ENCODE measurements at places on chromosomes 11 and 22.
A peak's percentile ranks its signal among the peaks of the same experiment; 100 is the strongest.

DNA sequence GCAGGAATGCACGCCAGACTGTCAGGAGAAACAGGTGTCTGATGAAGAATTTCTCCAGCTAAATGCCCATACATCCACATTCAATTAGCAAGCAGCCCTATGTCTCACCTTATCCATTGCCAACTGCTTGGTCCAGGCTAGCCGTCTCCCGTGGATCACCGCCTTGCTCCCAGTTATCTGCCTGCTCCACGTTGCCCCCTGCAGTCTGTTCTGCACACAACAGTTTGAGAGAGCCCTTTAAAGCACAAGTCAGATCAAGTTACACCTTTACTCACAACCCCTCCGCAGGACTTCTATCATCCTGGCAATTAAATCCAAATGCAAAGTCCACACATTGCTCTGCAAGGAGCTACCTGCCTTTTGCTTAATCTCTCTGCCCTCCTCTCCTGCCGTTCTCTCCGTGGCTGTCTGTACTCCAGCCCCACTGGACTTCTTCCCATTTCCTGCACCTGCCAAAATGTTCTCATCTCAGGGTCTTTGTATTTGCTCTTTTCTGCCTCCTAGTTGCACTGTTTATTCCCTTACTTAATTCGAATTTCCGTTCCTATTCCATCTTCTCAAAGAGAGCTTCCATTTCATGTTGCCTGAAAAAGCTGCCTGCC lies 185.3 kb upstream of the LARGE1 start:
- no peak for DNase-seq

DNA sequence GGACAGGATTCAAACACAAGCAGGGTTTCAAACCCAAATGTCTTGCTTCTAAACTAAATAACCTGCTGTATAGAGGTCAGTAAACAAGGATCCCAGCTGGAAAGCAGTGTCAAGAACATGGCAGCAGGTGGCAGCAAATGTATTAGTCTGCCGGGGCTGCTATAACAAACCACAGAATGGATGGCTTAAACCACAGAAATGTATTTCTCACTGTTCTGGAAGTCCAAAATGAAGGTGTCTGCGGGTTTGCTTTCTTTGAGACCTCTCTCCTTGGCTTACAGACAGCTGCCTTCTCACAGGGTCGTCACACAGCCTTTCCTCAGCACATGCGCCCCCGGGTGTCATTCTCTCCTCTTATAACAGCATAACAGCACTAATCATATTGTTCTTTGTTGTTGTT lies 65.1 kb upstream of the LRRC55 start:
- DNase-seq, result peak; percentile 21

- DNase-seq, result no peak
Measured at GRCh38 chr22:23064381-23065068, 5.8 kb upstream of the GNAZ start.

DNA sequence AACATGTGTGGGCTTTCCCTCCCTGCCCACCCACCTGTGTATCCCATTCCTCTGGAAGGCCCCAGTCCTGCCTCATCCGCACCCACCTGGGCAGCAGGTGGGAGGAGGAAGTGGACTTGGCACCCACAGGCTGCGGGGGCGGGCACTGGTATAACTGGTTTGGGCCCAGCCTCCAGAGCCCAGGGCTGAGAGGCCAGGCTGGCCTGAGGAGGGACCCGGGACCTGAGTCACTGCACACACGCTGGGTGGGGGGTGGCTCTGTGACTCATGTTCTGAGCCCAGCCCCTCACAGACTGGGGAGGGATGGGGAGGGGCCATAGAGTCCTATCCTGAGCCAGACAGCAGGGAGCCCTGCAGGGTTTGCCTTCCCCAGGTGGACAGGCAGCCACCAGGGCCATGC lies 16.7 kb downstream of the PHLDA2 start:
- no peak for DNase-seq

DNA sequence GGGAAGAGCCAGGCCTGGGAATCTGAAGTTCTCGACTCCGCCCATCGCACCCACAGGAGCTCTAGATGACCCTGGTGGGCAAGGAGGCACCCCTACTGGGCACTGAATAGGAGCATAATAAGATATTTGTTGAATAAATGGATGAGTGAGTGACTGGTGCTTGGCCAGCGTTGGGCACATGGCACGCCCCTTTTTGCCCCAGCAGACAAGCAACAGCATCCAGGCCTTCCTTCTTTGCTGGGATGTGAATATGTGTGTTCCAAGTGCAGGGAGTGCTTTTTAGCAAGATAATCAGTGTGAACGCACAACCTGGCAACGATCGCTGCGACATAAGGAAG lies 443 bp upstream of the CELF1 start:
- no peak for DNase-seq

DNA sequence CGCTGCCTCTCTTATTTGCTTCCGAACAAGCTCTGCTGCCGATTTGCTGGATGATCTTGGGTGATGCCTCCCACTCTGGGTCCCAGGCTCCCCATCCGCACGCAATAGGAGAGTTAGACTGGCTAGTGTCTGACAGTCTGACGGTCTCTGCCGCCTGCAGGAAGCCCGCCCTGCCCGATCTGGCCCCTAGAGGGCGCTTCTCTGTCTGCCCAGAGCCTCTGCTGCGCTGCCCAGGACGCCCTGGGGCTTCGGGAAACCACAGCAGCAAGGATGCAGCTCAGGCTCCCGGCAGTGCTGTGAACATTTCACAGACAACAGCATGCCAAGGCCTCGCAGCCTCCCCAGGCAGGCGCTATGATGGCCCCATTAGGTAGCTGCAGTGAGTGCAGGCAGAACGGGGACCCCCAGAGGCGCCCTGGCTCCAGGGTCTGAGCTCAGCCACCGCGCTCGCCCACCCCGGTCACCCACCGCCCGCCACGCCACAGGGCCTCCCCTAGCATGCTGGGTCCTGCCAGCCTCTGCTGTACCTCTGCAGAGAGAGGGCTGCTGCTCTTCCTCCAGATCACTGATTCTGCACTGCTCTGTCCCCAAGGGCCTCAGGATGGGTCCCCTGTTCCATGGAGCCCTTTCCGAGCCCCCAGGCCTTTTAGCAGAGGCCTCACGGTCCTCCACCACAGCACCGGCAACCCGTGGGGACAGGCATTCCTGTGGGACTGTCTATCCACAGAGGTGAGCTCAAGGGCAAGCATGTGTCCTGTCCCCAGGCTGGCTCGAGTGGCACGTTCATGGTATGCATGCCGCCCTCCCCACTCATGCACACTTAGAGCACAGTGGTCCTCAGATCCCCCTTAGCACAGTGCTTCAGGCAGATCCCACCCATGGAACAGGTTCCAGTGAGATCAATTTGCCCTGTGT lies 4.3 kb upstream of the BAIAP2L2 start:
- DNase-seq, result peak; percentile 23

GRCh38 chr22:46001426-46002106 lies 24.6 kb upstream of the WNT7B start:
- no peak for DNase-seq

DNA sequence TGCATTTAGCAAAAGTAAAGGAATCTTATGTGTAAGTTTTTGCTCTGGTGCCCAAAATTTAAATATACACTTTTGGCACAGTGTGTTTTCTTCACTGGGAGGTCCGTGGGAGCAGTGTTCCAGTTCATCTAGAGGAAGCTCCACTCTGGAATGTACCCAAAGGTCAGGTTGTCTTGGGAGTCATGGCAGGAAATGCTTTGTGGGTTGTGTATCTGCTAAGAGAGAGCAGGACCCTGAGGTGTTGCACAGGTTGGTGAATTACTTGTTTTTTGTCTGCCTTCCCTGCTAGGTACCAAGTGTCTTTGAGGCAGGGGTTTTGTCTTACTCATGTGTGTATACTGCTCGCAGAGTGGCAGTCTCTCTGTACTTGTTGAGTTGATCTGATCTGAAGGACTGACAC lies 37.3 kb downstream of the DIXDC1 start:
- no peak for DNase-seq

- no peak for DNase-seq
Measured at GRCh38 chr11:119236891-119237290, 30.8 kb downstream of the CBL start.
